ENCODE measurements at places on chromosomes 7 and 10.

GRCh38 chr10:69391158-69391557 lies 25.6 kb downstream of the TACR2 start:
- no peak for DNase-seq

DNA sequence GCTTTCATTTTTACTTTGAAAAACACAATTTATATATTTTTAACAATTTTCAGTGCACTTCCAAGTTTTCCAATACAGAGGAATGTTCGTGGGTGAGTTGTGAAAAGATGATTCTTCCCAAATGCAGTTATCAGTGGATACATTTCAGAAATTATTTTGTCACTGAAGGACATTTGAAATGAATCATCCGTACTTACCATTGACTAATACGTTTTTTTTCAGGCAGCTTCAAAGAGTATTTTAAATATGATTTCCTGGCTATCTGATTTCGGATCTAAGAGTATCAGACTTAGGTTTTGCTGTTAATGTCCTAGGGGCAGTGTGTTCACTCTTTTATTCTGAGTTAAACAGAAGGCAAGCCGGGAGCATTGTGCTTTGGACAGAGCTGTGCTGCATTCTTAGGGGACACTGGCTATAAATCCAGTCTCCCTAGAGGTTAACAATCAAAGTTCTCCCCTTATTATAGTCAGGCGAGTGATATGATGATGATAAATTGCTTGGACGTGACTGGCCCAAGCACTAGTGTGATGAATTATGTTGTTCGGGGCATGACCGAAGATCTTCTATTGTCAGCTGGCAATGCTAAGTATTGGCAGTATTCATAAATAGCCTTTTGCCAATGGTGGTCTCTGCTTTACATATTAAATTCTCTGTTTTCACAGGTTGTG lies 4.5 kb downstream of the PTER start:
- DNase-seq = no peak

DNA sequence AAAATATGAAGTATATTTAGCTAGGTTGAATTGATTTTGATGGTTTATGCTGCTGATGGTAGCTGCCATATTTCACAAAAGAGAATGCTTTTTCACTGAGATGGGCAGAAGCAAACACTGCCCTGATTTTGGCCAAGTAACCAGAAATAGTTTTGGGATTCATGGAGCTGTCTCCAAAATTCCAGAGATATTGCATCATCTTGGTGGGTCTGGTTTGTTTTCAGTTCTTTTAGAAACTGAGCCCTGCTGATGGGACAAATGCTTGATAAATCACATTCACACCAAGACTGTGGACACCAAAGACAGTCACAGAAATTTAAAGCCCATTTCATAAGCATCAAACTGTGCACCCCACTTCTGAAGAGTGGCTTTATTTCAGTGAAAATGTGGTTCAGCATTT lies 140.5 kb downstream of the BICC1 start:
- DNase-seq = no peak

DNA sequence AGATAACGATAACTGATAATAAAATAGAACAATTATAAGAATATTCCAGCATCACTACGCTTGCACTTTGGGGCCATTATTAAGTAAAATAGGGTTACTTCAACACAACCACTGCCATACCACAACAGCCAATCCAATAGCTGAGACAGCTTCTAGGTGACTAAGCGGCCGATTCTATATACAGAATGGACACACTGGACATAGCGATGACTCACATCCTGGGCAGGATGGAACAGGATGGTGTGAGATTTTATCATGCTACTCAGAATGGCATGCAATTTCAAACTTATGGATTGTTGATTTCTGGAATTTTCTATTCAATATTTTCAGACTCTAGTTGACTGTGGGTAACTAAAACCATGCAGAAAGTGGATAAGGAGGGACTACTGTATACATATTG lies 920.9 kb downstream of the LRMDA start:
- DNase-seq = no peak

- DNase-seq = no peak
These were observed 17.2 kb downstream of the SGPL1 start for GRCh38 chr10:70832852-70833528.

DNA sequence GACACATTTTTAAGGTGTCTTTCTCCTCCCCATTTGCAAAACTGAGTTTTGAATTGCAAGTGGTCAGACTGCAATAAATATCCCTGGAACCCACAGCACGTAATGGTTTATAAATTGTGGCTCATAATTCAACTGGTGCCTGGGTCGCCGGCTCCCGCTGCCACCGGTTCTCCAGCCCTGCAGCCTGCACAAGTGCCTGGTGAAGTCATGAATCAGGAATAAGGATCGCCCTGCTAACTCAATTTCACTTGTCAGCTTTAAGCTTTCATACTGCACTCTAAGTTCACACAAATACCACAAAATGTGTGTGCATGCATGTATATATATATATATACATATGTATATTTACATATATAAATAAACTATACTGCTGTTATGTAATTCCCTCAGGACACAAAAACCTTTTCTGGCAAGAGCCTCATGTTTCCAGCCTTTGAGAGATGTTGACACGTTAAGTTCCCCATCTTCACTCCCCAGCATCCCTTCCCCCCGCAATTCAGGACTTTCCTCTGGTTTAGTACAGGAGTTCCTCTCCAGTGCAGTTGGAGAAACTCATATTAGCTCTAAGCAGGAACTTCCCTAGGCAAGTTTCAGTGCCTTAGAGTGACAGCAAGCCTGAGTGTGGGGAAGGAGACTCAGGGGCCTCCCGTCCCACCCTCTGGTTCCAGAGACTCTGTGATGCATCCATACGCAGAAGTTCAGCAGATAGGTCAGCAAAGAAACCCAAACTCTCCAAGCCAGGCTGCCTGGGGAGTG lies 129.2 kb upstream of the UNC5B start:
- DNase-seq = no peak

DNA sequence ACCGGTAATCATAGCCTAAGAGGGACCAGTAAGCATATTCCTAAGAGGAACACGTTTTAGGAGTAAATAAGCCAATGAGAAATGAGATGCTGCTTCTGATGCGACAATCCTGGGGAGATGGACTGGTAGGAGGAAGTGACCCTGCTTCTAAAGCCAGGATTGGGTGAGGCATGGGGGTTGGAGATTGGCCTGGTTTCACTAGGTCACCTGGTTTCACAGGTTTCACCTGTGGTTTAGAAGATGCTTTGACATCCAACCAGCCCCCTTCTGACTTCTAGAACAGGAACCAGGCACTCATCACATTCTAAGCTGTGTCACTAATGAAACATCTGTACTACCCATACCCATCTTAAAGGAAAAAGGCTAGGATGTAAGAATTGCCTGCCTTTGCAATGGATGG lies 53.0 kb upstream of the BAMBI start:
- no peak for DNase-seq

- no peak for DNase-seq
These were observed 15.2 kb upstream of the KAZALD1 start for GRCh38 chr10:101046332-101047238.

DNA sequence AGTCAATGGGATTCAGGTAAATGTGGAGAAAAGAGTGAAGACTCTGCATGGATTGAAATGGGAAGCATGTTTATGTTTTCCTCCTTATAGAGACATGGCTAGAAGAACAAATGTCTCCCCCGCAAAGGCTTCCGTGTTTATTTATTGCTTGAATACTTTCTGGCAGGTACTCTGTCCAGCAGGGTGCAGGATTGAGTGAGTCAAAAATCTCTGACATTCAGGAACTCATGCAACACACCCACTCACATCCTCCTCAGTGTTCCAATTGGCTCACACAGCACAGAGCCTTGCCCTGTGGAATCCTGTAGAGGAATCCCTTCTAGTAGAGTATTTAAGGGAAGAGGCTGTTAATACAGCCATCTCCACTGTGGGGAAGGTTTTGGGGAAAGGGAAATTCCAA lies 290.3 kb upstream of the VWC2 start:
- no peak for DNase-seq

GRCh38 chr10:105643660-105644059 lies 1002.6 kb downstream of the SORCS3 start:
- DNase-seq = no peak

- peak; percentile 72 for DNase-seq
These were observed 95.1 kb upstream of the DIP2C start for GRCh38 chr10:784403-785088.

DNA sequence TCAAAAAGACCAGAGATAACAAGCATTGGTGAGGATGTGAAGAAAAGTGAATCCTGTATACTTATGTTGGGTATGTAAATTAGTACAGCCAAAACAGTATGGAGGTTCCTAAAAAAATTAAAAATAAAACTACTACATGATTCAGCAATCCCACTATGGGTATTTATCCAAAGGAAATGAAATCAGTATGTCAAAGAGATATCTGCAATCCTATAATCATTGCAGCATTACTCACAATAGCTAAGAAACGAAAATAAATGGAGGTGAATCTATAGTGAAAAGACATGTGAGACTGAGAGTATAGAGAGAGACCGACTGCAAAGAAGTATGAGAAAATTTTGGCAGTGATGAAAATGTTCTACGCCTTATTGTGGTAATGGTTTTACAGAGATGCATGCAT lies 139.2 kb upstream of the TMEM168 start:
- no peak for DNase-seq

- no peak for DNase-seq
These were observed 15.2 kb upstream of the LBX1 start for GRCh38 chr10:101244321-101245050.

DNA sequence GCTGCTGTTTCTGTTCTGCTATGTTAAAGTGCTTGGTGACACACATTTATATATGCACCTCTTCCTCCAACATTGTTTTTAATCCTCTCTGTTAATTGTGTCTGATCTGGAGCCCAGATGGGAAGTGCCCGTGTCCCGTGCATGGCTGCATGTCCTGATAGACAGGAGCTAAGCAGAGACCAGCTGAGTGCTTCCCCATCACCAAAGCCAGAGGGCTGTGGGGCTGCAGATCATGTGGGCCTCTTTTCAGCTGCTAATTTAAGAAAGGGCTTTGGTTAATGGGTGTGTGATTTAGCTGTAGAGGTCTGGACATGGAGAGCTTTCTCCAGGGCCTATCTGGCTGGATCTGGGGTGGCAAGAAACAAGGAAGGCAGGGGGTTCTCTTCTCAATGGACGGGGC lies 96.5 kb upstream of the NPS start:
- no peak for DNase-seq

GRCh38 chr10:17435187-17435586 lies 19.2 kb downstream of the ST8SIA6 start:
- no peak for DNase-seq

DNA sequence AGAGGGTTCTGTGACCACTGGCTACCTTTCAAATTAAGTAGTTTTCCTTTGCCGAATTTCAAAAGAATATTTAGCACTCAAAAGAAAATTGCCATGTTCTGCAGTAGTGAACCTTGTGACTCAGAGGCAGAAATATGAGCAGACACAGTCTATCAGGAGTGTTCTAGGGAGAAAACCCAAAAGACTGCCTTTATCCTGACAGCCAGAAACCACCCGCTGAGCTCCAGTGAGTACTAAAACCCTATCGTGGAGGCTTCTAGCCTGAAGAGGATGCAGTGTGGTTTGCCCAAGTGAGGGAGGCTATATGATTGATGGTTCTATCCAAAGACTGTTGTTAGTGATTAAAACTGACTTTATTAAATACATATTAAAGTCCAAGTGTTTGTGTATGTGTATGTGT lies 21.9 kb downstream of the CHRM2 start:
- DNase-seq = no peak

DNA sequence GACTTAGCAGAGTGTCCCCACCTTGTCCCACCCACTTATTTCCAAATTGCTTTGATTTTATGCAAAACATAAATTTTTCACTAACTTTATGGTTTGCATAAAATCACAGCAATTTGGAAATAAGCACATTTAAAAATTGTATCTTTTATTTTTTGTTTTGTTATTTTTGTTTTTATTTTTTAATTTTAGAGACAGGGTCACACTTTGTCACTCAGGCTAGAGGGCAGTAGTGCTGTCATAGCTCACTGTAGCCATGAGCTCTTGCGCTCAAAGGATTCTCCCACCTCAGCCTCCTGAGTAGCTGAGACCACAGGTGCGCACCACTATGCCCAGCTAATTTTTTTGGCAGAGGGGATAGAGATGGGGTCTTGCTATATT lies 43.2 kb downstream of the APBB1IP start:
- DNase-seq = no peak

DNA sequence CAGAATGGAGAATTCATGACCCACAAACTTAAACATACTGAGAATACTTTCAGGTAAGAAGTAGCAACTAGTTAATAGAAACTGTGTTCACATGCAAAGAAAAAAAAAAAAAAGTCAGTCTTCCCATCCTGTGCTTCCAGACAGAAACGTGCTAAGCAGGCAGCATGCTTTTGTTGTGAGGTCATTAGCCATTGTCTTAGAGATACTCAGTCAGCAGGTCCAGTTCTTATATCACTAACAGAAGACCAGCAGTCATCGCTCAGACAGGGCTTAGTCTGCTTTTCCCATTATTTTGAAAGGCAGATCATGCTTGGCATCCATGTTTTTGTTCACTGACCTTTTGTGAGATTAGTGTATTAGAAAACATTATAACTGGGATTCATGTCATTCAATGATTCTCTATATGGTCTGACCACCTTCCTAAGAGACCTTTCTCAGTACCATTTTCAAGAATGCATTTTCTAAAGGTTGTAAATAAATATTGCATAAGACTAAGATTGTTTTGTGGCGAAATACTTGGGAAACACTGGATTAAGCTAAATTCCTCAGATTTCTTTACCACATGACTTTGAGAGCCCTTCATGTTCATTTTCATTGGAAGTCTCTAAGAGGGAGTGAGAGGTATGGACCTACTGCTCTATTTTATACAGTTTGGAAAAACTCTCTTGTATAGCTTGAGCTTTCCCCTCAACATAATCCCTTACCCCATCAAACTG lies 45.0 kb upstream of the AGBL3 start:
- DNase-seq = no peak

GRCh38 chr7:155807065-155807671 lies 5.1 kb downstream of the SHH start:
- DNase-seq = no peak

- DNase-seq = no peak
These were observed 327.4 kb downstream of the CDK14 start for GRCh38 chr7:90923541-90923997.

- DNase-seq = no peak
These were observed 80.6 kb downstream of the RGS10 start for GRCh38 chr10:119461923-119462322.

GRCh38 chr7:3649250-3649649 lies 348.2 kb downstream of the SDK1 start:
- no peak for DNase-seq

- DNase-seq = no peak
These were observed 201.5 kb downstream of the TMEM178B start for GRCh38 chr7:141275350-141275749.

DNA sequence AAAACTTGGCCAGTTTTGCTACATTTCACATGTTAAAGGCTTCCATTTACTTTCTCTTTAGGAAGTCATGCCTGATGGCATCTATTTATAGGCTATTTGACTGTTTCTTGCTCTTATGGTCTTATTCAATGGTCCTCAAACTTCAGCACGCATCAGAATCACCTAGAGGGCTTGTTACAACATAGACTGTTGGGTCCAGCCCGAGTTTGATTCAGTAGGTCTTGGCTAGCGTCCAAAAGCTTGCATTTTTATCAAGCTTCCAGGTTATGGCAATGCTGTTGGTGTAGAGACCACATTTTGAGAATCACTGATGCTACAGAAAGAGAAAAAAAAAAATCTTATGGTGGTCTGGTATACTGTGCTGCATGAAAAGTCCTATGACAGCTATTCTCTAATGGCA lies 51.9 kb downstream of the MTPN start:
- DNase-seq = no peak
